ENCODE measurements at places on chromosomes 12 and 14.

DNA sequence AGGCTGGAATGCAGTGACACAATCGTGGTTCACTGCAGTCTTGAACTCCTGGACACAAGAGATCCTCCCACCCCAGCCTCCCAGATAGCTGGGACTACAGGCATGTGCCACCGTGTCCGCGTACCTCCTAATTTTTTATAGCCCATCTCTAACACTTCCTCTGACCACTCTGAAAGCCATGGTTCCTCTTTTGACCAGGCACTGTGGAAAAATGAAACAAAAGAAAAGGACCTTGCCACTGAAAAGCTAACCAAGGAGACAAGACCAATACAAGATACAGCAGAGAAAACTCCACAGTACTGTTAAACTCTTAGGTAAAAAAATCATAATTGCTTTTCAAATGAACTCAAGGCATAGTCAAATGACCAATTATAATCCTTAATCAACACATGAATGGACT, 233.3 kb downstream of the NEDD1 start:
- no peak for DNase-seq

- DNase-seq: no peak
These were observed 66.4 kb upstream of the DCN start for GRCh38 chr12:91249054-91249453.

DNA sequence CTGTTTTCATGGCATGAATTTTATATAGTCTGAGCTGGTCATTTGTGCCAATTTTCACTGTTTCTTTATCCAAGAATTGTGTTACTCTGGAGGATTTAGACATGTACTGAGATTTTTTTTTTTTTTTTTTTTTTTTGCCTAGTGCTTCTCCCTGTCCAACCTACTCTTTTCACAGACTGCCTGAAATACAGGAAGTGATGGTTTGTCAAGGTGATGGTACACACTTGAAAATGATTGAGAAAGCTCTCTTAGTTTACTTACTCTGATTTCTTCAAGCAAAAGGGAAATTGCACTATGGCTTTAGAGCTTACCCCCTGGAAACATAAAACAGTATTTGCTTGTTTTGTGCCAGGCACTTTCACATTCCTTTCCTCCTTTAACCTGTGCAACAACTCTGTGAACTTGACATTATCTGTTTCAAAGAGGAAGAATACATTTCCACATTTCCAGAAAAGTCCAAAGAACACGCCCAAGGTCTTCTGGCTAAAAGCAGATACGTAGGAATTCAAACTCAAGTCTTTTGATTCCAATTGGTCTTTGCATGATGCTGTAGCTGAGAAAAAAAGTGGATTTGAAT, 181.1 kb downstream of the SLC15A5 start:
- DNase-seq: no peak

DNA sequence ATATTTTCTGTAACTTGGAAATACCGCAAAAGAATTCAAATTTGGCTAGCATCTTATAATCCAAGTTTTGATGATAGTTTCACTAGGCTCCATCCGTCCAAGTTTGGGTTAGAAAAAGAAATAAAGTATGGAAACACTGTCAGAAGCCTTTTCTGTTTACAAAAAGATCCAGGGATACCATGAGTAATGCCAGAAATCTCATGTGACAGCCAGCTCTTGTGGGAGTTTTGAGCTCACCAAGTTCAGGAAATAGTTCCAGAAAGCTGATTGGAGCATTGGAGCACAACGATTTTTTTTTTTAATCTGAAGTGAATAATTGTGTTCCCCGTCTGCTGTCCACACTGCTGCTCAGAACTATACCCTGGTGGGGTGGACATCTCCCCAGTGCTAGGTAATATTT, 229.7 kb upstream of the NPAS3 start:
- no peak for DNase-seq

GRCh38 chr12:70719071-70719470, 81.8 kb upstream of the PTPRB start:
- no peak for DNase-seq

DNA sequence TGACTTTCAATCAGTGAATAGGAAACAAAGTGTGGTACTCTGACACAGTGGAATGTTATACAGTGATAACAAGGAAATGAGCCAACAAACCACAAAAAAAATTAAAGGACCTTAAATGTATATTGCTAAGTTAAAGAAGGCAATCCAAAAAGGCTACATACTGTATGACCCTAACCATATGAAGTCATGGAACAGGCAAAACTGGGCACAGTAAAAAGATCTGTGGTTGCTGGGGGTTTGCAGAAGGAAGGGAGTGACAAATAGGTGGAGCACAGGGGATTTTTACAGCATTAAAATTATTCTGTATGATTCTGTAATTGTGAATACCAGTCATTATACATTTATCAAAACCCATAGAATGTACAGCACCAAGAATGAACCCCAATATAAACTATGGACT, 112.6 kb downstream of the KCNC2 start:
- DNase-seq: no peak

DNA sequence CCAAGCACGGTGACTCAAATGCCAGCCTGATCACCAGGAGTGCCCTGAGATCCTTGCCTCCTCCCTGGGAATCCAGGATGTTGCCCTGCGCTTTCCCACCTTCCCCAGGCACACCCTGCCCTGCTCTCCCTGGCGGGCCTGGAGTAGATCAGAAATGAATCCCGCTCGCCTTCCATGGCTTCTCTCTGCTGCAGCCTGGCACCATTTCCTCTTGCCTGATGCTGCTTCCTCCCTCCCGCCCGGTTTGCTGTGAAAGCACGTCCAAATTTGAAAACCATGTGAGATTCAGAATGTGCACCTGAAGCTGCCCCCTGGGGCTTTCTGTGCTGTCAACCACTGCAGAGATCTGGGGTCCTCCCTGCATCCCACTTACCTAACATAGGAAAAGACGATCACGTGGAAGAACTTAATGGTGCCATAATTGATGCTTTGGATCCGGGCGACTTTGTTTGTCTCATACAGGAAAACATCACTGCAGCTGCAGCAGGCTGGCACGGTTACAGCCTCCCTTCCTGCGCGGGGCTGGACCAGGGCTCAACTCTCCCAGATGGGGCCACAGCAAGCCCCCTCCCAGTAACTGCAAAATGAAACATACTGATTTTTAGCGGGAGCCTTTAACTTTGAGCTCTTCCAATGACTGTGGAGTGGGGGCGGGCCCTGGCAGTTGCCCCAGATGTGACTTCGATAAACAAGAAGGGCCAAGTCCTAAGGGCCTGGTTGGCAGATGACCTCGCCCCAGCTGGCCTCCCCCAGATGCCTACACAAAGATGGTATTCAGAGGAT, 24.9 kb upstream of the C12orf76 start:
- DNase-seq: no peak

DNA sequence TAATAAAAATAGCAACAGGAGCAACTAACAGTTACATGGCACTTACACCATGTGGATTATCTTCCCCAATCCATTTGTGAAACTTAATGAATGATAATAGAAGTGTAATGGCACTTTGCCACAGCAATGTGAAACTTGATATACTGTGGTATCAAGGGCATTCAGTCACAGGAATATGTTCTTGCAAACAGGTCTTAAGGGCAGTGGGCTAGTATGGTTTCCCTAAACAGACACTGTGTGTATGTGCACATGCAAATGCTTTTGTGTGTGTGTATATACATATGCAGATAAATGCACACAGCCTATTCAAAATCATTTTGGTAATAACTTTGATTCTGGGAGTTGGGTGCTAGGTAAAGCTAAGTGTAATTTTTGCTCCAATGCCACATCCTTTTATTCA, 26.2 kb upstream of the ARHGAP5 start:
- DNase-seq: no peak

DNA sequence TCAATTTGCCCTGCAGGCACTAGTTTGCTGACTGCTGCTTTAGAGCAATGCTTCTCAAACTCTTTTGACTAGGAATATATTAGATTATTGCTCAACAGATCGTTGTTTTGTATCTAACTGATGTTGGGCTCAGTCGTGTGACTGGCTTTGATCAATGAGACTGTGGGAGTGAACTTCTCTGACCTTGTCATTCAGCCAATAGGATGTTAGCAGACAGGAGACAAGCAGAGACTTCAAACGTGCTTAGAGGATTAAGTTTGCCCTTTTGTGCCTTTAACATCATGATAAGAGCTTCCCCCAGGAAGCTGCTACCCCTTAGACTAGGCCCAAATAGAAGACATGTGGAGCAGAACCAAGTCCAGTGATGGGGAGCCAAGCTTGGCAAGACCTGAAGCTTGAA, 76.7 kb upstream of the ELK3 start:
- DNase-seq: no peak

DNA sequence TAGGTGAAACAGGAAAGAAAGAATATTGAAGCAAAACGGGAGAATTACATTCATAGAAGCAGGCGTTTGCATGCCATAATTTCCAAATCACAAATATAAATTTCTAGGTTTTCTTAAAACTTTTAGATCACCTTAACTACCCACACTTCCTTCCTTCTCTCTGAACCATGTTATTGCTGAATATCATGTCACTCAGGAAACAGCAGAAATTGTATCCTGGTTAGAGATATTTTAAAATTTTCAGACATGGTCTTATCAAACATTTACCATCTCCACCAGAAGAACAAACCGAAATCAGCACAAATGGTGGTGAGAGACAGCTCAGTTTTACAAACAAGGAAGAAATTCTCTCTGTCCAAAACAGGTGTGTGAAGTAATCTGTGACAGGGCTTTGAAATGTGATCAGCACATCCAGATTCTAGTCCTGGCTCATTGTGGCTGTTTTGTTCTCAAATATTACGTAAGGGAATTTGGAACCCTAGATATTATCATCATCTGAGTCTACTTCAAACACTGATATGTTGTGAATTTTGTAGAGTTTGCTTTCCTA, 16.3 kb downstream of the TESPA1 start:
- DNase-seq: no peak

DNA sequence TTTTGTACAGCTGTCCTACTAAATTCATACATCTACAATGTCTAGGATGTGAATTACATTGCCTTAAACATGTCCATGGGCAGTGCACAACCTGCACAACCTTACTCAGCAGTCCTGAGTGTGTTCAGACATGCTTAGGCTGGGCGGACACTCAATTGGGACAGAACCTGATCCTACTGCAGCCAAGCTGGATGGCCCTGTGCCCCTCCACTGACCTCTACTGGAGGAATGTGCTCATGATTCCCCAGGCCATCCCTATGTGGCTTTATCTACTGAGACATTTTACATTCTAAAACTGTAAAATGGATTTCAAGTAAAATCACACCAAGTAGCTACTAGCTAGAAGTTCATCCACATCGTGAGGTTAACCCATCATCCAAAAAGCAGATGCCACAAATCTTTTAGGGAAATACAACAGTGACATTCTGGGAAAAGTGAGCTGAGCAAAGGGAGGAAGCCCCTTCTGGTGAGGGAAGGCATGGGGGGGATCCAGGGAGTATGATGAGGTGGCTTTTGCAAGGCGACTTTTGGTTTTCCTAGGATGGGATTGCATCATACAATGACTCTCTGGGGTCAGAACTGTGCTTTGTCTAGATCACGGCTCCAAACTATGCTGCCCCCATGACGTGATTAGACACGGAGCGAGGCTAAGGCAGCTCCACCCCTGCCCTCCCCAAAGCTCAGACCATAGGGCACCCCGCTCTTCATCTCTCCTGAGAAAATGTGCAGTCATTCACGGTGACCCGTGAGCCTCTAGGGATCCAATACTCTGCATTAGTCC, 911.7 kb upstream of the TMEM132C start:
- DNase-seq: no peak

DNA sequence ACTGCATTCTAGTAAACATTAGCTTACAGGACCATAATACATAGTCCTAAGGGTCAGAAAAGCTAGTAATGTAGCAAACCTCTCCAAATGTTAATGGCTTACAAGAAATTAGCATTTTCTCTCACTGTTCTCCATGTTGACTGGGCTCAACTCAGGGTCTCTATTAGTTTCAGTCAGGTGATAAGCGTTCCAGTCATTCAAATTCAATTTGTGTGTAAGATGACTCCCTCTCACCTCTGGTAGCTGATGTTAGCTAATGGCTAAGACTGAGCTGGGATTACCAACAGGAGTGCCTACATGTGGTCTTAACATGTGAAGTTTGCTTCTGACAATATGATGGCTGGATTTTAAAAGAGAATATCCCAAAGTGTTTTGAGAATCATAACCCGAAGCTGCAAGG, 630.5 kb upstream of the USP15 start:
- no peak for DNase-seq

GRCh38 chr14:61997161-61997560, 234.9 kb downstream of the SNAPC1 start:
- no peak for DNase-seq

GRCh38 chr14:74429221-74429691, 3.2 kb upstream of the SYNDIG1L start:
- DNase-seq: no peak

DNA sequence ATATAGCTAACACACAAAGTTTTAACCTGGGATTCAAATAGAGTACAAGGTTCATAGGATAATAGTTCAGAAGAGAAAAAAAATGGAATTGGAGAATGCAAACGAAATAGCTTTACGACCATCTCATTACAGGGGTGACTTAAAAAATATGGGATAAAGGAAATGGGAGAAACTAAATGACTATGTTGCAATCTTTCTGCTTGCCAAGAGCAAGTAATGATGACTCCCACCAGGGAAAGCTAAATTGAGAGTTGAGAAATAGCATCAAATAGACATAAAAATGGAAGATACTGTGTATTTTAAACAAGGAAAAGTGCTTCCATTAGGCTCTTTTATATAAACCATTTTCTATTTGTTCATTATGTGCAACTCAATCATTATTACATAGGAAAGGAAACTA, 155.7 kb upstream of the ATXN7L3B start:
- DNase-seq: no peak

GRCh38 chr14:74932401-74932901, 9.4 kb upstream of the RPS6KL1 start:
- DNase-seq: no peak

- DNase-seq: no peak
These were observed 1.5 kb downstream of the MYL6 start for GRCh38 chr12:56159482-56160192.

DNA sequence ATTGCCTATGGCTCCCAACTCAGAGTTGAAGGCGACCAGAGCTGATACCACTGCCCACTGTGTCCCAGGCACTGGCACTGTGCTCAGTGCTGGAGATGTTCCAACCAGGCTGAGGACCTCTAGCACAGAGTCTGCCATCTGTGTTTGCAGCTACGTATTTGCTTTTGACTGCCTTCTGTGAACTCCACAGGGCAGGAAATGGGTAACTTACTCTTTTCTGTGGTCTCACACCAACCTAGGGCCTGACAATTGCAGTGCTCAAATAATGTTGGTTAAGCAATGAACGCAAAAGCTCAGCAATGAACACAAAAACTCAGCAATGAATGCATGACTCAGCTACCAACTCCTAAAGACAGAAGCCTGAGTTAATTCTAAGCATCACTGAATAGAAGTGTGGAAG, 202.8 kb downstream of the NUAK1 start:
- no peak for DNase-seq
